ENCODE measurements at places on chromosomes 12 and 14.

- peak; percentile 63 for DNase-seq
Observed at GRCh38 chr14:55354500-55354899, 57.1 kb downstream of the ATG14 start.

DNA sequence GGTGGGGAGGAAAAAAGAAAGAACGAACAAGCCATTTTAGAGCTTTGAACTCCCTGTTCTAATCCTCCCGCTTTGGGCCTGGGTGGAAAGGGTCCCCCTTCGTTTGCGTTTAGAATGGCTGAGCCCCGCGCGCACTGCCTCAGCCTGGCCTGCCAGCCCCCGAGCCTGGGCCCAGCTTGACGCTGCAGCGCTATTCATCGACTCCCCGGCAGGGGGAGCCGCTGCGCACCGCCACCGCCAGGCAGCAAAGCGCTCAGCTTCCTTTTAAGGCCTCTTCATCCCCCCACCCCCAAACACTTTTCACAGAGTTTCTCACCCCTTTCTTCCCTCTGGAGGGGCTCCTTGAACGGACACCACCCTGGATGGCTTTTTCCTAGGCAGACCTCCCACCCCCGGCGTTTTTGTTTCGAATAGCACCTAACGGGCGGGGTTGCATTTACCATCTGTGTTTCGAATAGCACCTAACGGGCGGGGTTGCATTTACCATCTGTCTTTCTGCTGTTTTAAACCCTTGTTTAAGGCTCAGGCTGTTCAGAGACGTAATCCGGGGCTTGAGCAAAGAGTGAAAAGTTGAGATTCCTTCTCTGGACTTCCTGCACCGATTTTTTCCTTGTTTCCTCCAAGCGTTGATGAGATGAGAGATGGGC lies 56.4 kb upstream of the PIWIL1 start:
- peak; percentile 4 for DNase-seq

DNA sequence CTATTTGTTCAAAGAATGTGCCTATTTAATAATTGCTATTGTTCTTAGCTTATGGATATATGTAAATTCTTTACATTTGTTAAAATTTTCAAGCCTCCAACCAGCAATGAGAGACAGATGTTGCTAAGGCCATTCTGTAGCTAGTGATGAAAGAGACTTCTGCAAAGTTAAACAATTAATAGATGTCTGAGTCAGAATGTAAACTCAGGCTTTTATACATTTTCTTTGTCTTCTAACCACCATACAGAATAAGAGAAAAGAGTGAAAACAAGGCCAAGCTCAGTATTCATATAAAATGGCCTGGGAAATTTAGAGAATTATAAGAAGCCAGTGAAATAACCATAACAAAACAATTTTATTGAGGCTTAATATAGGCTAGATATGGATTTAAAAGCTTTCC lies 1102.3 kb upstream of the SEL1L start:
- DNase-seq, result no peak

- no peak for DNase-seq
Observed at GRCh38 chr12:94736004-94736403, 85.6 kb upstream of the TMCC3 start.

GRCh38 chr12:106753526-106753925 lies 21.0 kb upstream of the RIC8B start:
- DNase-seq, result peak; percentile 85

- no peak for DNase-seq
Observed at GRCh38 chr12:572532-572899, 90.7 kb downstream of the NINJ2 start.

DNA sequence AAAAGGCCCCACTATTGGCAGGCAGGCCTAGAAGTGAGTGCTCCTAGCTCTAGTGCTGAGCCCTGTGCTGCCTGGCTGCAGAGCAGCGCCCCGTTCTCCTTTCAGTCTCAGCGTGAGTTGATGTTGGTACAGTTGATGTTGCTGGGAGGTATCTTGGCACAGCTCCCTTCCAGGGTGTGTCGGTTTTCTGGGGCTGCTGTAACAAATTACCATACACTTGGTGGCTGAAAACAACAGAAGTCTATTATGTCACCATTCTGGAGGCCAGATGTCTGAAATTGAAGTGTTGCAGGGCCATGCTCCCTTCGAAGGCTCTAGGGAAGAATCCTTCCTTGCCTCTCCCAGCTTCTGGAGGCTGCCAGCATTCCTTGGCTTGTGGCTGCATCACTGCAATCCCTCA lies 151.4 kb downstream of the TSPAN9 start:
- DNase-seq, result no peak

DNA sequence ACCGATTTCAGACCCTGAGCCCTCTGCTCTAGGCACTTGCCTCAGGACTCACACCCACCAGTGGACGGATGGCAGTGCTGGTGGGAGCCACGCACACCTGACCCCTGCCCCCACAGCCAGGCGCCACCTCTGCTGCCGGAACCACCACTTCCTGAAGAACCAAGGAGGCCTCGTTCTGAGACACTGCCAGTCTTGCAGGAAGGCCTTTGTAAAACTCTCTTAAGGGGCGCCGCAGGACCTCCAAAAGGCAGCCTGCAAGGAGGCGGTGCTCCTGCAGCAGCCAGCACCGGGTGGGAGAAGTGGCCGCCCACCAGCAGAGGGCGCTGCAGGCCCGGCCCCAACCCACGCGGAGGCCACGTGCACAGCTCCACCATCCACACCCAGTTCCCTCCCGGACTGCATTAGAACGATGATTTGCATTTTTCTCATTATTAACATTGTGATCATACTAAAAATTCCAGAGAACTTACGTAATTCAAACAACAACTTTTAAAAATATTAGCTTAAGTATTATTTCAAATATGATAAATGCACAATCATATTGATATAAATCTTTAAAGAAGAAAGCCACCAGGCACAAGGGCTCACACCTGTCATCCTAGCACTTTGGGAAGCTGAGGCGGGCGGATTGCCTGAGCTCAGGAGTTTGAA lies 12.8 kb downstream of the STX2 start:
- peak; percentile 39 for DNase-seq

Measured in germinal center (tissue), 1 donor.